ENCODE measurements at places on chromosomes 11 and 22.

GRCh38 chr11:134393638-134394037 is 18.4 kb downstream of the B3GAT1 start:
- DNase-seq: no peak

DNA sequence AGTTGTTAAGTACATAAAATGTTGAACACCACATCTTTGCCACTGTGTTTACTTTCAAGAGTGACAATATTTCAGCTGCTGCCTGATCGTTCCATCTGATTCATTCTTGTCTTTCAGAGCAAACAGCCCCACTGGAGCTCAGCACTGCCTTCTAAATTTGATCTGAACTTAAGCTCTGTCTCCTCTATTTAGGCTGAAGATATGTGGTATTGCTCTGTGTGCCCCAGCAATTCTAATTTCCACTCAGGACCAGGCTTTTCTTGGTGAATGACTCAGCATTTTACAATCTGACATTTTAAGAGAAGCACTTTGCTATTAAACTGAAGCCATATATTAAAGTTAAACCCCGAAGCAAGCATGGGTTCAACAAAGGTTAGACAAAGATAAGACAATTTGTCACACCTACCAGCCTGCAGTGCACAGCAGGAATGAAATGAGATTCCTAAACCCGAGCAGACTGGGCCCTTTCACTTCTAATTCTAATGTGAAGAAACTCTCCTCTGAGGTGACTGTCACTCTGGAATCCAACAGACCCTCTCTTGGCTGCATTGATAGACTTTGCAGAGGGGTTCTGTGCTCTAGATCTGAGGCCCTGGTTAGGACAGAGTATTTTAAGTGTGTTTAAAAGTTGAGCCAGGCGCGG is 41.7 kb upstream of the PLET1 start:
- no peak for DNase-seq

DNA sequence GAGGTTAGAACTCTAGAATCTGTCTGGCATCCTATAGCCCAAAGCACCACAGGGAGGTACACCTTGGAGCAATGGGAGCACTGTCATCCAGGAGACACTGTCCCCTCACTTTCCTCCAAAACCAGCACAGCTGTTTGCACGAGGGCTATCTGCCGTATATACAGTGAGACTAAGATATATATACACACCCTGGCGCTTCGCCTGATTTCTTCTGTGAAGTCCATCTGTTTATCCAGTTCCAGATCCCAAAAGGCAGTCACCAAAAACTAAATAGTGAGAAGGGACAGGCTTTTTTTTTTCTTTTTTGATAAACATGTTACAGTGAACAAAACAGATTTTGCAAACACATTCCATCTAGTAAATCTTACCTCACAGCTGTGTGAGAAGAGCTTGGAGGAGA is 68.5 kb downstream of the ARFGAP2 start:
- no peak for DNase-seq

DNA sequence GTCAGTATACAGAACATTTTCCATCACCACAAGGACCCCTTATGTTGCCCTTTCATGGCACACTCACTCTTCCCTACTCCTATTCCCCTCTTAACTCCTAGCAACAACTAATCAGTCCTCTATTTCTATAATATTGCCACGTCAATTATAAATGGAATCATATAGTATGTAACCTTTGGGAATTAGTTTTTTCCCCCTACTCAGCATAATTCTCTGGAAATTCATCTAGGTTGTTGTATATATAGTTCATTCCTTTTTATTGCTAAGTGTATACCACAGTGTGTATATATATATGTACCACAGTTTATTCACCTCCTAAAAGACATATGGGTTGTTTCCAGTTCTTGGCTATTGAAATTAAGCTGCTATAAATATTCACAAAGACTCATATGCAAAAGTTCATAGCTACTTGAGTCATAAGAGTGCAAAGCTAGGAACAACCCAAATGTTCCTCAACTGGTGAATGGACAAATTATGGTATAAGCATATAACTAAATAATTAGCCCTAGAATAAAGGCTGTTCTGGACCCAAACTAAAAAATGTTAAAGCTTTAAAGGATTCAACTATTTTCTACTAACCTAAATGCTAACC is 41.3 kb downstream of the TUB start:
- DNase-seq: no peak

GRCh38 chr11:124409906-124410305 is 11.1 kb upstream of the OR8B3 start:
- DNase-seq: no peak

DNA sequence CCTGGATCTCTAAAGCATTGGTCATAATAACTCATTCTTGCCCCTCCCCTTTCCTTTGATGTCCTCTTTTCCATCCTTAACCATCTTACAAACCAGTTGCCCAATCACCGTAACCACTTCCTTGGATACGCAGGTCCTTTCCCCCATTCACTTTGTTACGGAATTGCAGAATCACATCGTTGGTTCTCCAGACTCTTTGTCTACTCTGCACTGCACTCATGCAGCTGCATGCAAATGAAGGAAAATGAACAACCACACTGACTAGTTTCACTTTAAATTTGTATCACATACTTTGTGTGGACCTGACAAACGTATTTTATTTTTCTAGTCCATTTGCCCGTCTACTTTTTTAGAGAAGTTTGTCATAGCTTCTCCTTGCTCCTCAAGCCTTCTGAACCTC is 69.9 kb downstream of the SLC5A12 start:
- DNase-seq: no peak

DNA sequence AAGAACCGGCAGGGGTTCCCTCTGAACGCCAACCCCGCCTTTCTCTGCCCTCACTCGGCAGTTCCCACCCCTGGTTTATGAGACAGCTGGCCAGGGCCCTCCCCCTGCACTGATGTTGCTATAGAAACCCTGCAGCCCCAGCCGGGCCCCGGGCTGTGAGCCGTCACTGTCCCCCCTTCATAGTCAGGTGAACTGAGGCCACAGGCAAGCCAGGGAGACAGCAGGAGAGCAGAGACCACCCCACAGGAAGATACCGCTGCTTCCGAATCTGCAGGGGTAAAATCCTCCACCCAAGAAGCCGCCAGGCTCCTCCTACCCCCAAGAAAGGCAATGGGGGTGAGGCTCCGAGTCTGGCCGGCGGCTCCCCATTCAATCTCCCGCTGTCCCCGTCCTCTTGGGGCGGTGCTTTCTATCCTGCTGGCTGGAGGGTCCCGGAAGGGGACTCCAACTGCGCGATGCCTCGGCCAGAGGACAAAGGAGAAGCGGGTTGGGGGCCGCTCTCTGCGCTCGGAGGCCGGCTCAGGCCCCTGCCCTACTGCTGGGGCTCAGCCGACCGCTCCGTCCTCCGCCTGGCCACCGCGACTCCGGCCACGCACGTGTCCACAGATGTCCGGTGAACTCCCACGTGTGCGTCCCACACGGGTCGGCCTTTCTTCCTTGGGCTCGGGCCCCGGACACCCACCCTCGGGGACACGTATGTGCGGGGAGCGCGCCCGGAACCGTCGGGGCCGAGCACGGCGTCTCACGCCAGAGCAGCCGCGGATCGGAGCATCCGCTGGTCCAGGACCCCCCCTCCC is 587 bp downstream of the SLC25A22 start:
- peak; percentile 66 for DNase-seq

- DNase-seq: no peak
These were observed 17.8 kb upstream of the CSNK1E start for GRCh38 chr22:38335077-38335476.

DNA sequence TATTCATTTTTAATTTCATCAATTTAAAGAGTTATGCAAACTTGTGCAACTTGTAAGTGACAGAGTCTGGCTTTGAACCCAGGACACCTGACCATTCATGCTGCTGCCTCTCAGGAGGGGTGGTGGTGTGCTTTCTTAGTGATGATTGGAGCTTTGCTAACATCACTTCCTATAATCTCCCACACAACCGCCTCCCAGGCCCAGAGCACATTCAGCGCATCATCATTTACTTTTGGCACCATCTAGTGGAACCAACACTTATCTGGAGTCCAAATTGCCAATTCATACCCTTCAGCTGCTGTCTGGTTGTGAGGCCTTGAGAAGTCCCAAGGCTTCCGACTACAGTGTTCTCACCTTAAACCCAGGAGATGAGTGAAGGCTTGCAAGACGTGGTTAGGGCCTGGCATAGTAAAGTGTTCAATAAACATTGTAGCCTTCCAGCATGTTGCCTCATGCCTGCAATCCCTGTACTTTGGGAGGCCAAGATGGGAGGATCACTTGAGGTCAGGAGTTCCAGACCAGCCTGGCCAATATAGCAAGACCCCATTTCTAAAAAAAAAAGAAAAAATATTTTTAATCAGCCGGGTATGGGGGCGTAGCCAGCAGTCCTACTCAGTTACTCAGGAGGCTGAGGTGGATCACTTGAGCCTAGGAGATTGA is 1.1 kb upstream of the TTLL1 start:
- DNase-seq: no peak

DNA sequence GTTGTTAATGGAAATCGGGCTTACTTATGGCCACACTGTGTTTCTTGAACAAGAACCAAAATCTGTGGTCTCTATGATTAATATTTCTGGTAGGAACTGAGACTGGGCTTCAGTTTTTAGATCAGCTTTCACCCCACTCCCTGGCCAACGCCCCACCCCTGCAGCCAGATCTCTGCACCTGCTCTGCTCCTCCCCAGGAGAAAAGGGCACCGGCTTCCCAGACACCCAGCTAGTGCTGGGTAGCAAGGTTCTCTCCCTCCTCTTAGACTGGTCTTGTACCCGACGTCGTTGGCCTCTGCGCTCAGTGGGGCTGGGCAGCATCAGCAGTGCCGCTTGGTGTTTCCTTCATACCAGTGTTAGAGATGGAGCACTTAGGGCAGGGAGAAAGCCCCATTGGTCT is 17.0 kb upstream of the CTTN start:
- no peak for DNase-seq

DNA sequence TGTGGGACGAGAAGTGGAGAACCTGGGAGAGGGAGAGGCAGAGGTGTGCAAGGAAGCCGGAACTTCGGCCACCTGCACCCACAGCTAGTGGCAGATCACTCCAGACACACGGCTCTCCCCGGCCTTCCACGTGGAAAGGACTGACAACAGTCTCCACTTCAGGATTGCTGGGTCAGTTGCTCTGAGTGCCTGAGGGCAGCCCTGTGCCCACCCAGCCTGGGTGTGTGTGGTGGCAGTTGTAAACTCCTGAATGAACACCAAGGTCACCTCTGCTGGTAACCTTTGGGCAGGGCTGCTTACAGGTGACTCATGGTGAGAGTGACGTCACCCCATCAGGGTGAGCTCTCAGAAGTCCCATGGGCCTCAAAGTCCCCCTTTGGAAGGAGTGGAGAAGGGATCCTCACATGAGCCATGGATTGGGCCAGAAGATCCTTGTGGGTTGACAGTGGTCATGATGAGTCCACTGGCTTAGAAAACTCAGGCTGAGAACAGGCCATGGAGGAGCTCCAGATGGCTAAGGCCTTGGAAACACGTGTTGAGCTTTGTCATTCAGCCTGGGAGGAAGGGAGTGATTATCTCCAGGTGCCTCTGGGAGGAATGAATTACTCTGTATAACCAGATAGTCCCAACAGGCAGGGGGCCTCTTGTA is 71.3 kb downstream of the BCR start:
- no peak for DNase-seq

- DNase-seq: no peak
These were observed 34.0 kb upstream of the A4GALT start for GRCh38 chr22:42754658-42755057.

- DNase-seq: no peak
These were observed 38.3 kb upstream of the BRSK2 start for GRCh38 chr11:1351278-1351937.

Data from activated gamma-delta T cell treated with Interleukin-2 at 50 U/mL for 16 hours (primary cell).